ENCODE measurements at places on chromosomes 6 and 20. TPM values are rescaled to one million over a fixed set of nuclear protein-coding genes. Genes with fewer than 3 reads are reported as not detected.

FAM217B gene
- 24.2 TPM for total RNA-seq

FLOT1 gene
- 92.2 TPM for total RNA-seq

PRND gene
- not detected for total RNA-seq

DYNLRB1 gene
- 199 TPM for total RNA-seq

F13A1 gene
- 2.5 TPM for total RNA-seq

SCRT2 gene
- not detected for total RNA-seq

HEY2 gene
- total RNA-seq: 0.22 TPM

DNA sequence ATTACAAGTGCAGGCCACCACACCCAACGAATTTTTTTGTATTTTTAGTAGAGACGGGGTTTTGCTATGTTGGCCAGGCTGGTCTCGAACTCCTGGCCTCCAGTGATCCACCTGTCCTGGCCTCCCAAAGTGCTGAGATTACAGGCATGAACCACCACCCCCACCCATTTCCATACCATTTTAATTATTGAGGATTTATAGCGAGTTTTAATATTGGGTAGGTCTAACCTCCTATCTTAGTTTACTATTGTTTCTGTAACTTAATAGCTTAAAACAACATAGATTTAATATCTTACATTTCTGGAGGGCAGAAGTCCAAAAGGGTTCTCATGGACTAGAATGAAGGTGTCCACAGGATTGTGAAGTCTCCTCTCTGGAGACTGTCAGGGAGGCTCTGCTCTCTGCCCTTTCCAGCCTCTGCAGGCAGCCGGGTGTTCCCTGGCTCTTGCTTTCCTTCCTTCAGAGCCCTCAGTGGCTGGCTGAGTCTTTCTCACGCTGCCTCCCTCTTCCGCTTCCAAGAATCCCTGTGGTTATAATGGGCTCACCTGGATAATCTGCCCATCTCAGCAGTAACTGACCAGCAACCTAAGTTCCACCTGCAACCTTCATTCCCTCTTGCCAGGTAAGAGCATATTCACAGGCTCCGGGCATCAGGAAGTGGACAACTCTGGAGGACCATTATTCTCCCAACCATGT lies 18.6 kb upstream of the BCAS4 start:
- DNase-seq: no peak
- no peaks in the 10 kb centered on the region for H3K36me3 ChIP-seq
- no peaks in the 10 kb centered on the region for H3K4me1 ChIP-seq
- no peak overlapping the region for H3K27ac ChIP-seq

DNA sequence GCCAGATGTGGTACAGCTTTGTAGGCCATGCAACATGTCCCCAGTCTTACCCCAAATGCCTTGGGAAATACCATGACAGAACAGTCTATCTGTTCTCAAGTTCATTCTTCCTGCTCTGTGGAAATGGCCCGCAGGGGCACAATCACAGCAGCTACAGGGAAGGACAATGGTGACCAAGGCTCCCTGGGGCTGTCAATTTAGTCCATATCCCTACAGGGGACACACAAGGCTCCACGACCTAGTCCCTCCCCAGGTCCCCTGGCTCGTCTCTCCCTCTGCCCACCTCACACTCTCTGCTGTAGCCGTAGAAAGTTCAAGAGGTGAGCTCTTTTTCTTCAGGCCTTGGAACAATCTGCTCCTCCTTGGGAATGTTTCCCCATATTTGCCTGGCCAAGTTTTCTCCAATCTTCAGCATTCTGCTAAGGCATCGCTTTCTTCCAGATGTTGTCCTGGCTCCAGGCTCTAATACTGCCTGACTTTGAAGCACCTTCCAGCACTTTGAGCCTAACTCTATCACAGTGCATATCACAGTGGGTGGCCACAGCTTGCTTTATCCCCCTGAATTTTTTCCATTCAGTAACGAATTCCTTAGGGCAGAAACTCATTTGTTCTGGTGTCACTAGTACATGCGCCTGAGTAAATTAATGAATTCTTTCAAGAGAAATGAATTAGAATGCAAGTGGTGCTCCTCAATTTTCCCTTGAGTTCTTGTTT lies 92.6 kb downstream of the MAP3K7 start:
- peak; percentile 29 for DNase-seq
- H3K4me3 ChIP-seq: no peak overlapping the region
- H3K36me3 ChIP-seq: no peaks in the 10 kb centered on the region
- H3K27ac ChIP-seq: no peak overlapping the region
- peaks cover 9% of the 10 kb centered on the region for H3K4me1 ChIP-seq
- no peaks in the 10 kb centered on the region for H3K27me3 ChIP-seq

DNA sequence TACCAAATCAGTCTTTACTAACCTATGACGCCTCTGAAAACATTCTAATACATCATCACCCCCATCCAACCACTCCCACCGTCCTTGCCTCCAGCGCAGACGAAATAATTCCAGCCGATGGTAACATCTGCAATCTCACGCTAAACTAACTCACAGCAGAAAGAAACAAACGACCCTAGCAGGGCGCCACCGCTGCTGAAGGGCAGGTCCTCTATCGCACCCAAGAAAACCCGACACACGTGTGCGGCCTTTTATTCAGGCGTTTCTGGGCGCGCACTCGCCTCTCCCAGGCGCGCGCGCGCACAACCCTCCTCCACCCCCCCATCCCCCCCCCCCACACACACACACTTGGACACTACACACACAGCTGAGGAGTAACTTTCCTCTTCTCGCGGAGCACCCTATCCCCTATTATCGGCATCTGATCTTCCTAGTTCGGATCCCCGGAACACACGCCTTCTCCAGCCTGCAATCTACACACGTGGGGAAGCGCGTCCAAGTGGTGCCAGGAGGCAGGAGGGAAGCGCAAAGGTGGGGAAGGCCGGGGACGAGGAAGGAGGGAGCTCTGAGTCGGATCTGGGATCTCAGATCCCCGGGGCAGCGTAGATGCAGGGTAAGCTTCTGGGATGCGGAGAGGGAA lies 1.4 kb downstream of the GFOD1 start:
- DNase-seq: peak; percentile 17
- no peaks in the 10 kb centered on the region for H3K27me3 ChIP-seq
- H3K4me3 ChIP-seq: peak overlapping the region; percentile 73
- no peaks in the 10 kb centered on the region for H3K4me1 ChIP-seq
- H3K27ac ChIP-seq: no peak overlapping the region
- H3K36me3 ChIP-seq: no peaks in the 10 kb centered on the region

- no peak overlapping the region for H3K4me3 ChIP-seq
- no peaks in the 10 kb centered on the region for H3K27me3 ChIP-seq
- no peak overlapping the region for H3K27ac ChIP-seq
- DNase-seq: no peak
Observed at GRCh38 chr6:36618366-36619355, 24.5 kb downstream of the SRSF3 start.

GRCh38 chr20:17480696-17481095 lies 50.5 kb downstream of the BFSP1 start:
- no peaks in the 10 kb centered on the region for H3K4me1 ChIP-seq
- H3K4me3 ChIP-seq: no peak overlapping the region
- DNase-seq: no peak
- no peak overlapping the region for H3K27ac ChIP-seq
- H3K27me3 ChIP-seq: no peaks in the 10 kb centered on the region
- H3K36me3 ChIP-seq: no peaks in the 10 kb centered on the region

GRCh38 chr6:81969814-81970213 lies 217.3 kb upstream of the TENT5A start:
- no peaks in the 10 kb centered on the region for H3K4me1 ChIP-seq
- no peak overlapping the region for H3K4me3 ChIP-seq
- H3K27ac ChIP-seq: no peak overlapping the region
- DNase-seq: no peak
- no peaks in the 10 kb centered on the region for H3K36me3 ChIP-seq

- no peak overlapping the region for H3K27ac ChIP-seq
- no peaks in the 10 kb centered on the region for H3K36me3 ChIP-seq
- H3K4me3 ChIP-seq: no peak overlapping the region
- no peak for DNase-seq
Observed at GRCh38 chr6:12439296-12439695, 149.1 kb downstream of the EDN1 start.

DNA sequence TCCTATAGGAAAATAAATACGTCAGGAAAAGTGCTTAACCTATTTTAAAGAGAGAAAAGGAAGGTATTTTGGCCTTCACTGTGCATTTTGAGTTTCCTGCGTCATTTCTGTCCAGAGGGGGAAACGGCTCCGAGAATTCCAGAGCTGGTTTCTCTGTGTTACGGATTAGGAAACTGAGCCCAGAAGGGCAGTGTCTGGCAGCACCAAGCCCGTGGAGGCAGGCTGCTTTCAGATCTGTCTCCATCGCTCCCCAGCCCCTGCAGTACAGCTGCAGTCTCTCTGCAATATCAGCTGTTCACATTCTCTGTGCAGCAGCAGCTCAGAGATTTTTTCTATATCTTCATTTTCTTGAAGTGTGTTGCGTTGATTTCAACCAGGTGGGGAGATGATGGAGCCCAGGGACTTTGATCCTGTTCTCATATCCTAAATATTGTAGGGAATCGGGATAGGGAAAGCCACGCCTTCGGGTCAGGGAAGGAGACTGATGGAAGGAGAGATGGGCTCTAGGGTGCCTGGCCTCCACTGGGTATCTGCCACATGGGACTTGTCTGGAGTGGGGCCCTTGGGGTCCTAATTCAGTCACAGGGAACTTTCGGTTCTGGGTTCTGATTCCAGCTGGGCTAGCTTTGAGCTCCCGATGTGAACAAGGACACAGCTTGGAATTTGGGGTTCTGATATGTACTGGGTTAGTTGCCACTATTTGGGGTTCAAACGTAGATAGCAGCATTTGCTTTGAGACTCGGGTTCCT lies 2.8 kb downstream of the ANKRD60 start:
- H3K4me1 ChIP-seq: no peaks in the 10 kb centered on the region
- no peak overlapping the region for H3K4me3 ChIP-seq
- peaks cover 15% of the 10 kb centered on the region for H3K27me3 ChIP-seq
- no peak for DNase-seq
- H3K27ac ChIP-seq: no peak overlapping the region

GRCh38 chr6:133298335-133298734 lies 57.2 kb downstream of the EYA4 start:
- H3K4me1 ChIP-seq: no peaks in the 10 kb centered on the region
- peaks cover 2% of the 10 kb centered on the region for H3K36me3 ChIP-seq
- no peak overlapping the region for H3K4me3 ChIP-seq
- DNase-seq: no peak
- H3K27me3 ChIP-seq: no peaks in the 10 kb centered on the region

DNA sequence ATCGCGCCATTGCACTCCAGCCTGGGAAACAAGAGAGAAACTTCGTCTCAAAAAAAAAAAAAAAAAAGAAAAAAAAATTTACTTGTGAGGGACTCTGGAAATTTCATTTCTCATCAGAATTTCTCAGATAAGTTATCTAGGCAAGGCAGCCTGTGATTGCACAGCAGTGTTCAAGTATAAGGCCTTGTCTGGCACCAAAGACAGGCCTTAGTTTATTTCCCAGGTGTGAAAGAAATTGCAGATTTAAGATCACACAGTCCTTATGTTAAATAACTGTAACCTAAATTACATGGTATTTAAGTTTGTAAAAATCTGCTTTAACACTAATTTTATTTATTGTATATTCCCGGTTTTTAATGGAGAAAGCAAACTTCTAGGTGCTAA lies 34.8 kb downstream of the HFE start:
- H3K27me3 ChIP-seq: no peaks in the 10 kb centered on the region
- no peaks in the 10 kb centered on the region for H3K36me3 ChIP-seq
- peak overlapping the region; percentile 97 for H3K27ac ChIP-seq
- peaks cover 12% of the 10 kb centered on the region for H3K4me1 ChIP-seq
- DNase-seq: no peak

DNA sequence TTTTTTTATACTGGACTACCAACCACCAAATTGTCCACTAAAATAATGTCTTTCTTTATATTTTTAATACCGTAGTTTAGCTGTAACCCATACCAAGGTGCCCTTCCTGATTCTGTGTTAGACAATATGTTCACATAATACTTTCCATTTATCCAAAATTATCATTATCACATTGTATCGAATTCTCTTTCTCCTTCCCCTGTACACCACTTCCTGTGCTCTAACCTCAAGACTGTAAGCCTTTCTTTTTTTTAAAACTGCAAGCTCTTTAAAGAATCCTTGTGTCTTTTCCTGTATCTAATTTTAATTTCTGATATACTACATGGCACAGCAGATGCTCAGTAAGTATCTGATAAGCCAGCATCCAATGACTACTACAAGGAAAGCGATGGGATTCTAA lies 917.5 kb downstream of the EYS start:
- no peaks in the 10 kb centered on the region for H3K27me3 ChIP-seq
- H3K36me3 ChIP-seq: no peaks in the 10 kb centered on the region
- DNase-seq: no peak
- H3K4me3 ChIP-seq: no peak overlapping the region
- no peak overlapping the region for H3K27ac ChIP-seq

DNA sequence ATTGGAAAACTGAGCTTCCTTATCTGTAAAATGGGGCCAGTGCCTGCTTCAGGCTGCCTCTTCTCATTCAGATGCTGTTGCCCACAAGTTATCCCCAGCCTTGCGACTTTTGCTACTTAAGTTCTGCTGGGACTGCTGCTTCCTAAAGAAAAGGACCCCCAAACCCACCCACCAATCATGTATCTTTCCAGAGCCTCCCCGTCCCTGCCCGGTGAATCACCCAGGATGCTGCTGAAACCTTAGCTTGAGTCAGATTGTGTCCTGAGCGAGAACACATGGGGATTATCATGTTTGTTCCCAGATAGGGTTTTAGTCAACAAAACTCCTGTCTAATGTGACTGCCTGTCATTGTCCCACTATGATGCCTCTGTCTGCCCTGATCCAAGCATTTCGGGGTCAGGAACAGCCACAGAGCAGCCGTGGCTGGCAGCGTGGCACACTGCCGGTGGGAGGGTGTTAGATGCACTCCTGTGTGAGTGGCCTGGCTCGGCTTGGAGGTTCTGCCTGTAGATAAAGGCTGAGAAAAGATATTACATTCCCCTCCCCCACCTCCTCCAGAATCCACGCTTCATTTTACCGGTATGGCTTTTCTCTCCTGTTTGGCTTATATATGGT lies 79.9 kb downstream of the TOX2 start:
- no peak overlapping the region for H3K27ac ChIP-seq
- no peaks in the 10 kb centered on the region for H3K4me1 ChIP-seq
- no peak overlapping the region for H3K4me3 ChIP-seq
- no peaks in the 10 kb centered on the region for H3K36me3 ChIP-seq
- DNase-seq: no peak

GRCh38 chr6:140684776-140685550 lies 1310.5 kb upstream of the CITED2 start:
- no peak for DNase-seq
- H3K36me3 ChIP-seq: no peaks in the 10 kb centered on the region
- no peak overlapping the region for H3K4me3 ChIP-seq
- no peaks in the 10 kb centered on the region for H3K4me1 ChIP-seq
- H3K27ac ChIP-seq: no peak overlapping the region
- H3K27me3 ChIP-seq: no peaks in the 10 kb centered on the region

- no peak overlapping the region for H3K27ac ChIP-seq
- no peaks in the 10 kb centered on the region for H3K36me3 ChIP-seq
- no peak overlapping the region for H3K4me3 ChIP-seq
- H3K4me1 ChIP-seq: peaks cover 10% of the 10 kb centered on the region
- no peaks in the 10 kb centered on the region for H3K27me3 ChIP-seq
Observed at GRCh38 chr6:149028767-149029405, 282.1 kb downstream of the UST start.

All from SJCRH30 (cell line).